ENCODE measurements at places on chromosomes 1 and 21. TPM values are rescaled to one million over a fixed set of nuclear protein-coding genes. Genes with fewer than 3 reads are reported as not detected.

The CLDN17 gene
- not detected for total RNA-seq

The DIO1 gene
- not detected for total RNA-seq

The KRTCAP2 gene
- 108 TPM for total RNA-seq

The PPOX gene
- 53.2 TPM for total RNA-seq

The AMY1A gene
- not detected for total RNA-seq

The S100A3 gene
- not detected for total RNA-seq

The TTC22 gene
- total RNA-seq: not detected

The VASH2 gene
- total RNA-seq: 59.8 TPM

- no peak overlapping the region for H3K27ac ChIP-seq
- H3K36me3 ChIP-seq: peaks cover 7% of the 10 kb centered on the region
- H3K4me1 ChIP-seq: no peaks in the 10 kb centered on the region
- no peak overlapping the region for H3K4me3 ChIP-seq
Observed at GRCh38 chr1:197073978-197074377, 6.9 kb upstream of the F13B start.

DNA sequence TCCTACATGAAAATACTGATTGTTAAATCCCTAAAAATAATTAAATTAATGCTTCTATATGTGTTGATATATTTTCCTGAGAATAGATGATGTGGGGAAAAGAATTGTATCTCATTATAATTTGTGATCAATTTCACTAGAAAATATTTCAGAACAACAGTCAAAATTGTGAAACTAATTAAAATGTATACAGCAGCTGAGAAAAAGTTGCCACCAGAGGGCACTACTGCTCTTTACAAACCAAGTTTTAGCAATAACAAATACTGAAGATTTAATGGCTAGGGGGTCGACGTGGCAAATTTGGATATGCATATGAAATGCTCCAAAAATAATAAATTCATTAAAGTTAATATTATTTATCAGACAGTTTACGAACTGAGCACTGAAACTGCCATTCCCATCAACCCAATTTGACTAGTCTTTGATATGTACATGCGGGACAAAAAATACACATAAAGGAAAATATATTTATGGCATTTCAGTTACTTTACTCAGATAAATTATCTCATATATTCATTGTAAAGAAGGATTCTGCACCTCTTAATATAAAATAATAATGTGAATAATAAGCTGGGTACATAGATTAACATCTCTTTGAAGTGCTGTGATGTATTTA lies 96.3 kb upstream of the TMPRSS15 start:
- peaks cover 7% of the 10 kb centered on the region for H3K4me1 ChIP-seq
- H3K36me3 ChIP-seq: peaks cover 6% of the 10 kb centered on the region
- no peak overlapping the region for H3K4me3 ChIP-seq
- H3K27me3 ChIP-seq: no peaks in the 10 kb centered on the region

GRCh38 chr1:39170731-39171667 lies 33.5 kb upstream of the MACF1 start:
- DNase-seq: peak; percentile 35
- peak overlapping the region; percentile 77 for H3K4me3 ChIP-seq
- H3K27ac ChIP-seq: peak overlapping the region; percentile 92
- H3K4me1 ChIP-seq: peaks cover 51% of the 10 kb centered on the region
- no peaks in the 10 kb centered on the region for H3K36me3 ChIP-seq
- no peaks in the 10 kb centered on the region for H3K27me3 ChIP-seq

DNA sequence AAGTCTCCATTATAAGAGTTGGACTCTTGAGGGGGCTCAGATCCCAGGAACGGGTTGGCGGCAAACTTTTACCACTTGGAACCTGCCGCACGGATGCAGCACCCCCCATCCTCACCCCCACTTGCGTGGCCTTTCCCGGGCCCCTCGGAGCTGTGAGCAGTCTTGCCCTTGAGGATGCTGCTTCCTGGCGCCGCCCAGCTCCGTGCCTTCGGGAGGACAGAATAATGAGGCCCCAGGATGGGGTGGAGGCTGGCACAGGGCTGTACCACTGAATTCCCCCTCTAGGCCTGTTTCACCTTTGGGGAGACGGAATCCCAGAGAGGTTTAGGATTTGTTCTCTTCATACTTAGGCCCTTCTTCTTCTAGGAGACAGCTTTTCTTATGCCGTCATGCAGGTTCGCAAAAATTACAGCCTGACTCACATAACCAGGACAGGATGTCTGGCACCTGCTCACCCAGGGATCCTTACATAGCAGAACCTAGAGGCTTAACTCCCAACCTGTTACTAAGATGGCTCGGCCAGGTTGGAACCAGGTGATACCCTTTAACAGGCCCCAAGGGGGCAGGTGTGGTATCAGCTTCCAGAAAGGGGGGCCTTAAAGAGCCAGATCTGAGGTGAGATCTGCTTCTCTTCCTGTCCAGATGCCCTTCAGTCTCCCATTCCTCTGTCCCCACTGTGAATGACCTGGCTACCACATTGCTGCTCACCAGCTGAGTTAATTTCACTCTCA lies 1.5 kb downstream of the TRNP1 start:
- H3K36me3 ChIP-seq: no peaks in the 10 kb centered on the region
- H3K27me3 ChIP-seq: peaks cover 9% of the 10 kb centered on the region
- H3K4me1 ChIP-seq: peaks cover 12% of the 10 kb centered on the region
- no peak for DNase-seq
- H3K4me3 ChIP-seq: peak overlapping the region; percentile 85

- H3K27me3 ChIP-seq: peaks cover 2% of the 10 kb centered on the region
- peak overlapping the region; percentile 92 for H3K27ac ChIP-seq
- peak overlapping the region; percentile 90 for H3K4me3 ChIP-seq
Observed at GRCh38 chr1:43358121-43358745, 548 bp upstream of the CDC20 start.

- H3K36me3 ChIP-seq: no peaks in the 10 kb centered on the region
- H3K27ac ChIP-seq: no peak overlapping the region
- no peak overlapping the region for H3K4me3 ChIP-seq
Observed at GRCh38 chr21:30153697-30154340, 12.8 kb downstream of the CLDN17 start.

GRCh38 chr1:82995951-82996350 lies 1003.0 kb downstream of the TTLL7 start:
- H3K27me3 ChIP-seq: no peaks in the 10 kb centered on the region
- H3K27ac ChIP-seq: no peak overlapping the region
- DNase-seq: no peak
- H3K4me1 ChIP-seq: no peaks in the 10 kb centered on the region
- H3K36me3 ChIP-seq: no peaks in the 10 kb centered on the region

GRCh38 chr1:205521686-205522085 lies 17.2 kb downstream of the CDK18 start:
- no peak overlapping the region for H3K4me3 ChIP-seq
- no peak for DNase-seq
- no peaks in the 10 kb centered on the region for H3K36me3 ChIP-seq
- H3K4me1 ChIP-seq: peaks cover 25% of the 10 kb centered on the region
